ENCODE measurements at places on chromosomes 5 and 9. TPM values are rescaled to one million over a fixed set of nuclear protein-coding genes. Genes with fewer than 3 reads are reported as not detected.

The PRELID2 gene
- total RNA-seq = 19.7 TPM

The SNCAIP gene
- 4.2 TPM for total RNA-seq

The SPATA31E1 gene
- not detected for total RNA-seq

The IL17B gene
- total RNA-seq = 20.3 TPM

The LCN1 gene
- total RNA-seq = not detected

The TEK gene
- total RNA-seq = 17.4 TPM
